ENCODE measurements at places on chromosomes 1 and 21.
A peak's percentile ranks its signal among the peaks of the same experiment; 100 is the strongest.

- no peak for DNase-seq
These were observed 16.4 kb upstream of the CHODL start for GRCh38 chr21:18228060-18228739.

- DNase-seq: no peak
These were observed at the start of gene PLPPR4 for GRCh38 chr1:99264201-99265021. Gene PLPPR4 (plus strand): TSS chr1:99264492. CDS start chr1:99264594, 102 bp downstream.

DNA sequence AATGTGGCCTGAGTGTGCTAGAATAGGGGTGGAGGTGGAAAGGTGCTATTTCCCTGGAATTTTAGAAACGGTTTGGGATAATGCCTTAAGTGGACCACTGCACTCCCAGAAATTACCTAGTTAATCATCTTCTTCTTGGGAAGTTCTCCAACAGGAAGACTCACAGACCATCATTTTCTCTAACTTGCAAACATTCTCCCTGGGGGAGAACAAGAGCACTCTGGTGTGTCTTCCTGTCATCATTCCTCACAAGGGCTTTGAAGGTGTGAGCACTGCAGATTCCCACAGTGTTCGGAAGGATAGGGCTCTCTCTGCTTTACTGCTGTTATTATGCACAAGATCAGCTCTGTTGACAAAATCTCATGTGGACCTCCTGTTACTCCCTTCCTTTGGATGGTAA lies 54.9 kb upstream of the TSPAN2 start:
- no peak for DNase-seq

DNA sequence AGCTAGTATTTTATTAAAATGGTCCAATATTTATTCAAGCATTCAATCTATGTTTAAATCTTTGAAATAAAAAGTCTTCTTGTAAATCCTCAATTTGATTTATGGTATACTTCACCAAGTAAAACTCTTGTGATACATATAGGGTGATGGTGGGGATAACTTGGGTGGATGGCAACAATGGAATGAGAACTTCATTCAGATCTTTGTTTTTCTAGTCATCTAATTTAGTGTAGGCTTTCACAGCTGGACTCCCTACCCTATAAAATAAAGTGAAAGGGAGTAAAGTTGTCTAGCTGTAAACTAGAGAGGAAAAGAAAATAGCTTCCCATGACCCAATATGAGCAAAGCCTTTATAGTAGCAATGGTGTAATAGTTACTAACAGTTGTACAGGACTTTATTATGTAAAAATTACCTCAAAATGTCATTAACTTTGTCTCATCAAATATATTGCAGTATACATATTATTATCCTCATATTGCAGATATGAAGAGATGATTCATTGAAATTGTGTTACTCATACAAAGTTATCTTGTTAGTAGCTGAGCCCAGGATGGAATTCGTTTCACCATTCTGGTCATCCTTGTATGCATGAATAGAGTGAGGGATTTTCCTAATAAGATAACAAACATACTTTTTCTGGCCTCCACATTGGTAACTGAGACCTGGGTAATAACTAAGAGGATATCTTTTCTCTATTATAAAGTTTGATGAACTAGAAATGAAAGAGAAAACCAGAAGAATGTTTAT lies 1377.7 kb upstream of the ADGRL4 start:
- DNase-seq: no peak

DNA sequence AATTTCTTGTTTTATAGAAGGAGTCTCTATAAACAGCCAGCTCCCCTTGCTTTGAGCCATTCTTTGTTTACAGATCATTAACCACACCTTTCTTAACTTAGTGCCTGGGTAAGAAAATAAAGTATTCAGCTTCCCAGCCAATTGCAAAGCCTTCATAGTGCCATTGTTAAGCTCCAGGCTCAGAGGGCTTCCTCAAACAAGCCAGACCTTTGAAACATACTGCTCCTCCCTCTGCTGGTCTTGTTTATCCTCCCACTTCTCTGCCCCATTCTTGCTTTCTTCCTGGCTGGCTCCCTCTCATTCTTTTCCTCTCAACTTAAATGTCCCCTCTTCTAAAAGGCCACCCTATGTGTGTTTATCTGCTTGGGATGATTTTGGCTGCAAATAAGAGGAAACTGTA lies 319.4 kb upstream of the ST6GALNAC5 start:
- no peak for DNase-seq

- DNase-seq: peak; percentile 66
These were observed 798 bp downstream of the ZBED6 start for GRCh38 chr1:203796236-203796605.

DNA sequence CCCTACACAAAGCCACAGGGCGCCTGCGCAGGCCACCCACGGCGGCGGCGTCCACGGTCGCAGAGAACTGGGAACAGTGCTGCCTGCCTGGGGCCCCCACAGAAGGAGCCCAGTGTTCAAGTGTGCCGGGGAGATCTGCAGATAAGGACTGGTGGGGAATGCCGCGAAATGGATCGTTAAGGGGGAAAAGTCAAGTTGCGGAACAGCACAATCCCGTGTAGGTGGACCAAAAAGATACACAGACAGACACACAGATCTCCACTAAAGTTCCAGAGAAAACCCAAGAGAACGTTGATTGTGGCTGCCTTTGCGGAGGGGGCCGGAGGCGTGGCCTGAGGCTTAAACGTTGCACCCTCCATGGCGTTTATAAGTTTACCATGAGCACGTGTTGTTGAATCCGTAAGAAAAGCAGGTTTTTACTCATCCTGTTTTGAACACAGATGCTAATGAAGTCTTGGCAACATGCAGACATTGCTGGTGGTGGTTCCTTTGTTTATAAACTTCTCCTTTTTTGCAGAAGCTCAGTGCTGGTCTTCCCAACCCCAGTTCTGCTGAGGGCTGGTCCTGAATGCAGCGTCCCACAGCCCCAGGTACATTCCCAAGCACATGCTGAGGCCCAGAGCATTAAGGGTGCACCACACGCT lies 4.1 kb downstream of the SPATC1L start:
- no peak for DNase-seq

- no peak for DNase-seq
These were observed 211.0 kb downstream of the PDE4B start for GRCh38 chr1:66003690-66004089.

DNA sequence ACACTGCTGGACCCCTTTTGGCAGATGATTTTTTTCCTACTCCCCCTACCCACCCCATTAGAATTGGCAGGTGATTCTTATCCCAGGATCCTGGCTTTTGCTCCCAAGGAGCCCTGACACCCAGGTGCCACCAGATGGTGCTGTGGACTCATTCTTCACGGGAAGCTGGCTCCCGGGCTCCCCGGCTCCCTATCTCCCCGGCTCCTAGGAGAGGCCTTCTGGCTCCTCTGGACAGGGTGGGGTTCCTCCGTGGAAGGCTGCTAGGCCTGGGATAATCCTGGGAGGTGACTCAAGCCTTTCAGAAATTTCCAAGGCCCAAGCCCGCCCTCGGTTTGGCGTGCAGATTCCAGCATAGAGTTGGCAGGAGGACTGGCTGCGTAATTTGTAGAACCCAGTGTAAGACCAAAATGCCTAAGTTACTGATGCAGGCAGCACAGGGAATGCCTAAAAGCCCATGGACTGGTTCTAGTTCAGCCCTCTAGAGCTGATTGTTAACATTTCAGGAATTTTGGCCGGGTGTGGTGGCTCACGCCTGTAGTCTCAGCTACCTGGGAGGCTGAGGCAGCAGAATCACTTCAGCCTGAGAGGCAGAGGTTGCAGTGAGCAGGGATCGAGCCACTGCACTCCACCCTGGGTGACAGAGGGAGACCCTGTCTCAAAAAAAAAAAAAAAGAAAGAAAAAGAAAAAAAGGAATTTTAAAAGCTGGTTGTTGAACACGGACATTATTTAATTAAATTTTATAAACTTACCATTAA lies 6.8 kb upstream of the BSDC1 start:
- peak; percentile 88 for DNase-seq

DNA sequence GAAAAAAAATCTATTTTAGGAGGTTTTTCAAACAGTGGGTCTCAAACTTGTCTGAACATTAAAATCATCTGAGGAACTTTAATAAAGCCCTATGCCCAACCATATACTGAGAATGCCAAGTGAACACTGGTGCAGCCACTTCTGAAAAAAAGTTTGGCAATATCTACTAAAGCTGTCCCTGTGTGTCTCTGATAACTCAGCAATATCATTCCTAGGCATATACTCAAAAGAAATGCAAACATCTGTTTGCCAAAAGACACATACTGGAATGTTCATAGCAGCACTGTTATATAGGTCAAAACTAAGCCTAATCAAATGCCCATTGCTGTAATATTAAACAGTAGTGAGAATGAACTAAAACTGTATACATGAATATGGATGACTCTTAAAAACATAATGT lies 74.2 kb upstream of the RGS4 start:
- DNase-seq: no peak

- DNase-seq: no peak
These were observed 1.1 kb upstream of the AKIRIN1 start for GRCh38 chr1:38989979-38990378.

DNA sequence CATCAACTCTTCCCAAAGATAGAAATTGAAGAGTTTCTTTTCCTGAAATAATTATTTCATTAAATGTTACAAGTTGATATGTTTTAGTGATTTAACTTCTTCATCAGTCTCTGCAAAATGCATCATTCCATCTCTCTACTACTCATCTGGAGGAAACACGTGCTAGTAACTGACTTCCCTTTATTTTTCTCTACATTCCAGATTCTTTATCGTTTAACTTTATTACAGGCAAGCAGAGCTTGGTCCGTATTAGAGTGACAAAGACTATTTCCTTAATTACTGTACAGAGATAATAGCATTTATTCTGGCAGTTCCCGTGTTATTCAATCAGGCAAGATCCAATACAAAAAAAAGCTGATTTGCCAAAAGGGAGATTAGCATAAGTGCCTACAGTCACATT lies 88.6 kb downstream of the TM2D1 start:
- DNase-seq: no peak

- DNase-seq: no peak
These were observed 520 bp downstream of the CLIC6 start for GRCh38 chr21:34669149-34669879.

- no peak for DNase-seq
These were observed 24.2 kb downstream of the ARHGEF10L start for GRCh38 chr1:17563494-17564281.

DNA sequence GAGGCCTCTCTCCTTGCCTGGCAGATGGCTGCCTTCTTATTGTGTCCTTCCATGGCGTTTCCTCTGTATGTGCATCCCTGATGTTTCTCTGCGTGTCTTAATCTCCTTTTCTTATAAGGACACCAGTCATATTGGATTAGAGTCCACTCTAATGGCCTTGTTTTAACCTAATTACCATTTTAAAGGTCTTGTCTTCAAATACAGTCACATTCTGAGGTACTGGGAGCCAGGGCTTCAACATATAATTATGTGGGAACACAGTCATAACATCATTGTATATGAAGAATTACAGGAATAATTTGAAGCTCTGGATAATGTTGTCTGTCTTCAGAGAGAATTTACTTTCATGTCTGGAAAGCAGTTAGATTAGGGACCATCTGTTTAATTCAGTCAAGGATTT lies 56.4 kb upstream of the PTGFR start:
- DNase-seq: no peak

GRCh38 chr21:44408226-44408625 lies 47.1 kb upstream of the LRRC3 start:
- DNase-seq: no peak

DNA sequence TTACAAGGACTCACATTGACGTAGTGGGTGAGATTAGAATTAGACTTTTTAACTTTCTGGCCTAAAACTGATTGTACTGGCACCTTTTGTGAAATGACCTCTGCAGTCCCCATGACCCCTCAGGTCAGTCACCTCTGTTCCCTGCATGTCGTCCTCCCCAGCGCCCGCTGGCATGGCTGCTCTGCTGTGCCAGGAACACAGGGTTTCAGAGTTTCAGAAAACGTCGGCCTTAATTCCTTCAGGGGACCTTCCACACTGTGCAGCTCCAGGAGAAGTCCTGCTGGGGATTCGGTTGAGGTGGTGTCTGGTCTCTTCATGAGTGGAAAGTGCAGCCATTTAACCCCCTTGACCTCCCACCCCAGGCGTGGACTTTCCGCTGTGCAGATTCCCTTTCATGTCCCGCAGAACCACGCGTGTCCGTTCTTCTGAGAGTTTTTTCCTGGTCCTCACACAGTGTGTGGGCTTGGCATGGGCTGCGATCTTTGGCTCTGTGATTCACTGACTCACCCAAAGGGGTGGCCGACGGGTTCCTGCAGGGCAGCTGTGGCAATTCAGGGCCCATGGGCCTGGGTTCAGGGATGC lies 158.4 kb upstream of the COL6A1 start:
- DNase-seq: no peak

GRCh38 chr21:42956824-42957630 lies 17.3 kb upstream of the PKNOX1 start:
- no peak for DNase-seq

- DNase-seq: no peak
These were observed 2.0 kb upstream of the SYT6 start for GRCh38 chr1:114155706-114156105.

DNA sequence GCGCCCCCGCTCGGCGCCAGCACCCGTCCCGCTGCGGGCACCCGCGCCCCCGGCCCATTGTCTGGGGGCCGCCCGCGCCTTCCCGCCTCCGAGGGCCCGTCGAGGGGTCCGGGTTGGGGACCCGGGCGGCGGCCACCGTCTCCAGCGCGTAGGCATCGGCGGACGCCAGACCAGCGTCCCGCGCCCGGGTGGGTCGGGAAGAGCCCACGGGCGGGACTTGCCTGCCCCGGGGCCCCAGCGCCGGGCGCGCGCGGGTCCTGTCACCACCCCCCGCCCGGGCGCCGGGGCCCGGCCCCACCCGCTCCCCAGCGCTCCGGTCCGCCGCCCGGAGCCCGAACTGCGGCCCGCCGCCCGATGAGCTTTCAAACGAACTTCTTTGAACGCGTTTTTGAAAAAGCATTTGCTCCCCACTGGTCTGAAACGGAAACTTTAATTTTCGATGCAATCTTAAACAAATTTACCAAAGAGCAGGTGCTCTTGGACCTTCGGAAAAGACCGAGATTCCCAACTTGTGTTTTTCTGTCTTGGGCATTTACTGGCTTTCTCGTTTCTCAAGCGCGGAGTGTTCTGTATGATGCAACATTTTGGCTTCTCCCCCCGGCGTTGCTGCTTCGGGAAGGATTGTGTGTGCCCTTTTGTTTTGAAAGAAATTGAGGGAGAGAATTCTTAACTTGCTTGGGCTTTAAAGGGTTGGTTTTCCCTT lies 615 bp downstream of the CLIC4 start:
- peak; percentile 65 for DNase-seq

DNA sequence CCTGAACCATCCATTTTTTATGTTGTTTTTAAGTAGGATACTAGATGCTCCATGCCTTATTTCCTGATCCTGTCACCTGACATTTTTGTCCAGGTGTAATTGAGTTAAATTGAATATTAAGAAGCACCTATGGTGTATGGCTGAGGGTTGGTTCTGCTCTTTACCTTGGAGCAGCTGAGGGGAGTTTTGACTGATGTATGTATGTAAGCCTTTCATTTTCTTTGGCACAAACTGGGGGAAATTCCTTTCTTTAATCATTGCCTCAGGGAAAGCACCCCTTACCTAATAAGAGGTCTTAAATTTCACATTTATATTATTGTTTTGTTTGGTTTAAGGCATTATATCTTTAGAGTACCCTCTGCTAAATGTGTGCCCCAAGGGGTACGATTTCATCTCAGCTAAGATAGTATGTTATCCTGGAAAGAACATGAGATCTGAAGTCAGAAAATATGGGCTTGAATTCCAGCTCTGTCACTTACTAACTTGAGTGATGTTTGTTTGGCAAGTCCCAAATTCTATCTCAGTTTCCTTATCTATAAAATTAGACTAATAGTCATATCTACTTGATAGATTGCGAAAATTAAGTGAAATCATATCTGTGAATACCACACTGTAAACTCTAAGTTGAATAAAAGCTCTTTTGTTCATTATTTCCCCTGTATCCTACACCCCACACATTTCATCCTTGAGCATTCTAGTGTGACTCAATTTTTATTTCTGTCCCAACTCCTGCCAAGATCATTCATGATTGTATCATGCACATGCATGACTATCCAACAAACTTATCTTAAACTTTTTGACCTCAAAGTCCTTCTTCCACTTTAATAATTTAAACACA lies 57.7 kb upstream of the NUF2 start:
- no peak for DNase-seq
